ENCODE measurements at places on chromosomes 5 and 9.

DNA sequence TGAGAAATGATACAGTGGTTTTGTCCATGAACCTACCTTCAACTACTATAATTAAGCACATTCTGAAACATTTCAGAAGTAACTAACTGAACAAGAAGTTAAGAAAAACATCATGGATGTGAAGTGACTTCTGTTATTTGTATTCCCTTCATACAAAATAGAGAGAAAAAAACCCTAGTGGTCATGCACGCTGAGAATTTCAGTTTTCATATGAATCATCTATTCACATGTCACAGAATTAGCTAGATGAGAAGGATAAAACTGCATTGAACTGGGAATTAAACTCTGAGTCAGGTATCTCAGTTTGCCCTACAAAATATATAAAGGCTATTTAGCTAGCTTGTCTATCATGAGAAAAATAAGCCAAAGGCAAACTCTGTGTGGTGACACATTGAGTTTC, 451.8 kb upstream of the FTMT start:
- DNase-seq: no peak

- peak; percentile 25 for DNase-seq
These were observed 24.5 kb downstream of the GLRX start for GRCh38 chr5:95798048-95798447.

DNA sequence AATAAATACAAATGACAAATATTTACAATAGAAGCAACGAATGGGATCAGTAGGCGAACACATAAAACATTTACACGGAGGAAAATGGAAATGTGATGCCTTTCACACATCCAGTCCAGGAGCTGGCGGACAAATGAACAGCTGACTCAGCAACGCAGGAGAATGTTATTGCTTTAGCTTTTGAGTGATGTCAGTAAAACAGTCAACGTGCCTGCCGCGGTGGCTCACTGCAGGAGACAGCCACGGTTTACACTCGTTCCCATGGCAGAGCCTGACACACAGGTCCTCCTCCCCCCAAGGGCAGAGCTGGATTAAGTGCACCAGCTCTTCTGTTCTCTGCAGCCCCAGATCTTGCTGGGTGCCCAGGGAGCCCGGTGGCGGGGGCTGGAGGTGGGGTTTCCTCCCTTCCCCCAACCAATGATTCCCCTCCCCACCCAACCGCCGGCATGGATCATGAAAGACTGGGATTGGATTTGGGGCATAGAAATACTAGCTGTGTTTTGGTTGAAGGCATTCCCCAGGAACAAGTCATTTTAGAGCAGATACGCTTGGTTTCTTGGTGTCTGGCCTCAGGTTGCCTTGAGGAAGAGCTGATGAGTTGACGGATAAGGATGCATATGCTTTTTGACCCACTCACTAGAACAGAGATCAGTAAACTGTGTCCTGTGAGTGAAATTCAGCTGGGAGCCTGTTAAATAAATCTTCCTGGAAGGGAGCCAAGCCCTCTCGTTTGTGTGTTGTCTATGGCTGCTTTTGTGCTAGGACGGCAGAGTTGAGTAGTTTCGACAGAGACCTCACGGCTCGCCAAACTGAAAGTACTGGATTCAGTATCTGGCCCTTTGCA, 12.5 kb downstream of the STC2 start:
- no peak for DNase-seq

DNA sequence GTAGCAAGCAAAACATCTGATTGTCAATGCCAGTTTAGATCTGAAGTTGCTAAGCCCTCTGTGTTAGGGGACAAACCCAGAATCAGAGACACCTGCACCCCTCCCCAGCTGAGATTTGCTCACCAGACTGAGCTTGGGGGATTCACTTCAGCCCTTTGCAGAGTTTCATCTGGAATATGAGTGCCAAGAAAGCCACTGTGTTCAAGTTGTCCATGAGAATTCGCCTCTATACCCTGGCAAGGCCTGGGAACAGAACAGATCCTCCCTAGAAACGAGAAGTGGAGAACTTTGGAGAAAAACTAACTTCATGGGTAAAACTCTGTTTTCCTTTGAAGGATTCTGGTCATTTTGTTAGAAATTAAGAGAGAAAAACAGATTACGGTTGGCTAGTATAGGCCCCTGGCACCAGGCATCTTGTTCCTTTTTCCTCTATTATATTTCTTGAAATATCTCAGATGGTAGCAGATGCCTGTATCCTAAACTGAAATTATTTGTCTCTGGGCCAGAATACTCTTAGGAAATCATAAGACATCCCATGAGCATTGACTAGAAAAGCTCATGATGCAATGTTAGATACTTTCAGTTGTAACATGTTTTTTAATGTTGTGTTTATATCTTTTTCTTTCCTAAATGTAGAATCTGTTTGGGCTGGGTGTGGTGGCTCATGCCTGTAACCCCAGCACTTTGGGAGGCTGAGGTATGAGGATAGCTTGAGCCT, 64.4 kb downstream of the SNX18 start:
- no peak for DNase-seq

GRCh38 chr5:91281401-91281800, 101.7 kb downstream of the ARRDC3 start:
- peak; percentile 64 for DNase-seq

DNA sequence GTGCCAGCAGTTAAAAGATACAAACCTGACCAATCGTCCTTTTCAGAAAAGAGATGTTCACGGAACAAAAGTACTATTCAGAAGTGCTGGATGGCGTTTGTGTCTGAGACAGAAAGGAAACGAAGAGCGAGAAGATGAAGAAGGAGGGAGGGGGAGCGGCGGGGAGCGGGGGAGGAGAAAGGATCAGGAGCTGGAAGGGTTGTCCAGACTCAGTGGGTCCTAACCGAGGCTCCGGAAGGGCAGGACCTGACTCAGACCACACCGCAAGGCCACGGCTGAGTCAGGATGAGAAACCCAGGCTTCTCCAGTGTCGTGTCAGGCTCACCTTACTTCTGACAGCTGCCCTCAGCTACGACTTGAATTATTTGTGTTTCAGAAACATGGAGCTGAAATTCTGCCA, 46.2 kb downstream of the PAX5 start:
- DNase-seq: no peak

GRCh38 chr9:94692601-94693000, 33.9 kb upstream of the AOPEP start:
- no peak for DNase-seq

DNA sequence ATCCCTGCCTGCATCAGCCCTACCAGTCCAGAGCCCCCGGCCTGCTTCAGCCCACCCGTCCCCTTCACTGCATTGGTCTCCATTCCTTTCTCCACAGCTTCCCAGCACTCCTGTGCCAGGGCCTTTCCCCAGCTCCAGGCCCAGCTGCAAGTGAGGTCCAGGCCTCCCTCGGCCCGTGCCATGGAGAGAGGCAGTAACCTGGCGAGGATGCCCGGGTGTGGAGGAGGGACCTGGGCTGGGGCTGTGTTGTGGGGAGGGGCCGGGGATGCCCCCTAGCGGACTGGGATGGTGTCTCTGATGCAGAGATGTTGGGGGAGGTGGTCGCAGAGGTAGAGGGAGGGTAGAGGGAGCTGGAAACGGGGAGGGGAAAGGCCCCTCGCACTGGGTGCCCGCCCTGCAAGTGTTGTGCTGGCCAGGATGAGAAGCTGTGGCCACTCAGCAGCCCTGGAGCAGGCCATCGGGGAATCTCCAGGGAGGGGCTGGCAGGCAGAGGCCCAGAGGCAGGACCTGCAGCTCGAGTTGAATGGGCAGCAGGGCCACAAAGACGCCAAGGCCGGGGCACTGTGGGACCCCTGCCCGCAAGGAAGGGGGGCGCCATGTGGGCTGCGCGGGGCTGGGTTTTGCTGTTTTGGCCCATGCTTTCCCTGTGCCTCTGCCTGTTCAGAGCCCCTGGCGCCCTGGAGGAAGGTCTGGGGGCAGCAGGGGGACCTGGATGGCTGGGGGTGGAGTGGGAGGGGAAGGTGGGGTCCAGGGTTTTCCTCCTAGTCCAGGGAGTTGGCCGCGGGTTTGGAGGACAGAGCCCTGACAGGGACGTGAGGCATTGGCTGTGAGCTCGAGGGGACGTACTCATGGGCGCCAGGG, 26.0 kb upstream of the NKD2 start:
- no peak for DNase-seq

- no peak for DNase-seq
These were observed 64.7 kb downstream of the CRB2 start for GRCh38 chr9:123420592-123421111.

GRCh38 chr9:111131211-111131610, 92.9 kb upstream of the LPAR1 start:
- DNase-seq: peak; percentile 46

All from suppressor macrophage treated with lipopolysaccharide for 1 hour (primary cell).